Gastroesophageal sphincter (tissue), 4 donors: ENCODE measurements at places on chromosomes 4 and X. TPM values are rescaled to one million over a fixed set of nuclear protein-coding genes. Genes with fewer than 3 reads are reported as not detected.

Gene CYBB
- 4.0 TPM for total RNA-seq

DNA sequence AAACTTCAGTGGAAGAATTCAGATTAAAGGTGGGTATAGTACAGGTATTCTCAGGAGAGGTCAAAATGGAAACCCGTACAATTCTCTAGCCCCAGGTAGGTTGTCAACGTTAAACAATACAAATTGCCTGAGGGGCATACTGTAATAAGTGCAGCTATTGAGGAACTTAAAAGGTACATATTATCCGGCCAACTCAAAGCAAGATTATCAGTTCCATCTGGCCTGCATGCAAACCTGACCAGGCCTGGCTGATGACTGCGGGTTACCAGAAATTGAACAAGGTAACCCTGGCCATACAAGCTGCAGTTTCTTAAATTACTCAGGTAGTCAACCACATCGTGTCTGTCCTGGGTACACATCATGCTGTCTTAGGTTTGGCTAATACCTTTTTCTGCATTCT, 12.3 kb upstream of the ZNF630 start:
- H3K36me3 ChIP-seq, result no peaks in the 10 kb centered on the region
- H3K27ac ChIP-seq, result no peak overlapping the region
- H3K4me3 ChIP-seq, result no peak overlapping the region
- no peaks in the 10 kb centered on the region for H3K4me1 ChIP-seq
- ATAC-seq, result no peak
- no peaks in the 10 kb centered on the region for H3K27me3 ChIP-seq

Gene F9
- not detected for total RNA-seq

GRCh38 chrX:77922787-77923186, 12.3 kb downstream of the ATP7A start:
- H3K36me3 ChIP-seq, result no peaks in the 10 kb centered on the region
- no peaks in the 10 kb centered on the region for H3K27me3 ChIP-seq
- H3K4me3 ChIP-seq, result no peak overlapping the region
- peaks cover 24% of the 10 kb centered on the region for H3K4me1 ChIP-seq
- no peak for ATAC-seq

DNA sequence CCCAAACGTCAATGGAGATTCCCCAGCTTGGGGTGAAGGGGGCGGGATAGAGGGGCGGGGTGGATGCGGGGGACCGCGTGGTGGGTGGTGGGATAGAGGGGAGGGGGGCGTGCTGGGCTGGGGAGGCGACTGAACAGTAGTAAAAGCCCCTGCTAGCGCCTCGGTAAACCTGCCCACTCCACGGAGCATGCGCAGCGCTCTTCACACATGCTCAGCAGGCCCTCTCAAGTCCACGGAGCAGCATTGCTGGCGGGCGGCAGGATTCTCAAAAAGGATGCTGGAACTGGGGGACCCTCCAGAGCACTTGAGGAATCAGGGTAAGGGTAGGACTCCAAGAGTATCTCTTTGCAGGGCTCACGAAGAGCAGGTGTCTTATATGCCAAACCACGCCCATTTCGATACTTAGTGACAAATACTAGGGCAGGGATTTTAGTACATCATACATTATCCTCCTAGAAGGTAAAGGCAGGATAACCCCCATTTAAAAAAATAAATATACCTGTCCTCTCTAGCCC, 378 bp upstream of the RPS6KA6 start:
- H3K4me1 ChIP-seq, result no peaks in the 10 kb centered on the region
- peak; percentile 54 for ATAC-seq
- H3K36me3 ChIP-seq, result no peaks in the 10 kb centered on the region

DNA sequence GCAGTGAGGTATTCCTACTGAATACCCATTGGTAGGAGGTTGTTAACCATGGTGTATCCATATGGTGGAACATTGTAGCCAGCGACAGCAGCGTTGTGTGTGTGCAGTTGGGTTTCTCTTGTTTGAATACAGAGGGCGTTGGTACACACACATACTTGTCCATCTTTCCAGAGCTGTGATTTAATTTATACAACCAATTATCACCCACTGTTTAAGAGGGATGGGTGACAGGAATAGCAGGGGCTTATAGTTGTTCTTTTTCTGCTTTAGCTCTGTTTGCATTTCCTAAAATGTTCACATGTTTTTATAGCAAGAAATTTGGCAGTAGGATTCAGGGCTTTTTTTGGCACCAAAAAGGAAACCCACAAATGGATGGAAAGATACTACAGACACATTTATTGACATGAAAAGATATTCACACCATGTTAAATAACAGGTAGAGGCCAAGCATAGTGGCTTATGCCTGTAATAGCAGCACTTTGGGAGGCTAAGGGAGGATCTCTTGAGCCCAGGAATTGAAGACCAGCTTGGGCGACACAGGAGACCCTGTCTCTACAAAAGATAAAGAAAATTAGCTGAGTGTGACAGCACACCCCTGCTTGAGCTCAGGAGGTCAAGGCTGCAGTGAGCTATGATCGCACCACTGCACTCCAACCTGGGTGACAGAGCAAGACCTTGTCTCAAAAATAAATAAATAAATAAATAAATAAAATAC, 60.6 kb downstream of the TNIP2 start:
- H3K36me3 ChIP-seq, result peaks cover 3% of the 10 kb centered on the region
- no peaks in the 10 kb centered on the region for H3K4me1 ChIP-seq
- no peaks in the 10 kb centered on the region for H3K27me3 ChIP-seq
- H3K4me3 ChIP-seq, result no peak overlapping the region

Gene BMP3
- 8.2 TPM for total RNA-seq

Gene RBM47
- total RNA-seq, result 36.9 TPM

Gene SULT1B1
- total RNA-seq, result 1.3 TPM

GRCh38 chrX:47854474-47854873, 17.8 kb downstream of the ZNF81 start:
- H3K27ac ChIP-seq, result no peak overlapping the region
- no peaks in the 10 kb centered on the region for H3K4me1 ChIP-seq
- peaks cover 6% of the 10 kb centered on the region for H3K36me3 ChIP-seq
- no peak overlapping the region for H3K4me3 ChIP-seq
- no peaks in the 10 kb centered on the region for H3K27me3 ChIP-seq

DNA sequence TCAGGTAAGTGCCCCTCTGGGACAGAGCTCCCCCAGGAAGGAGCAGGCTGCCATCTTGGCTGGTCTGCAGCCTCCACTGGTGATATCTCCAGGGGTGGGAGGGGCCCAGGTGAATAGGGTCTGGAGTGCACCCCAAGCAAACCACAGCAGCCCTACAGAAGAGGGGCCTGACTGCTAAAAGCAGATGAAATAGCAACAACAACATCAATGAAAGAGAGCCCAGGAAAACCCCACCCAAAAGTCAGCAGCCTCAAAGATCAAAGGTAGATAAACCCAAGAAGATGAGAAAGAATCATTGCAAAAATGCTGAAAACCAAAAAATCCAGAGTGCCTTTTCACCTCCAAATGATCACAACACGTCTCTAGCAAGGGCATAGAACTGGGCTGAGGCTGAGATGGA, 92.5 kb upstream of the PAGE3 start:
- H3K27me3 ChIP-seq, result no peaks in the 10 kb centered on the region
- no peaks in the 10 kb centered on the region for H3K4me1 ChIP-seq
- no peak for ATAC-seq
- no peak overlapping the region for H3K4me3 ChIP-seq
- H3K36me3 ChIP-seq, result no peaks in the 10 kb centered on the region

GRCh38 chrX:52166840-52167239, 17.8 kb upstream of the MAGED4 start:
- no peaks in the 10 kb centered on the region for H3K36me3 ChIP-seq
- no peaks in the 10 kb centered on the region for H3K27me3 ChIP-seq
- H3K4me3 ChIP-seq, result no peak overlapping the region
- no peak overlapping the region for H3K27ac ChIP-seq
- no peaks in the 10 kb centered on the region for H3K4me1 ChIP-seq

DNA sequence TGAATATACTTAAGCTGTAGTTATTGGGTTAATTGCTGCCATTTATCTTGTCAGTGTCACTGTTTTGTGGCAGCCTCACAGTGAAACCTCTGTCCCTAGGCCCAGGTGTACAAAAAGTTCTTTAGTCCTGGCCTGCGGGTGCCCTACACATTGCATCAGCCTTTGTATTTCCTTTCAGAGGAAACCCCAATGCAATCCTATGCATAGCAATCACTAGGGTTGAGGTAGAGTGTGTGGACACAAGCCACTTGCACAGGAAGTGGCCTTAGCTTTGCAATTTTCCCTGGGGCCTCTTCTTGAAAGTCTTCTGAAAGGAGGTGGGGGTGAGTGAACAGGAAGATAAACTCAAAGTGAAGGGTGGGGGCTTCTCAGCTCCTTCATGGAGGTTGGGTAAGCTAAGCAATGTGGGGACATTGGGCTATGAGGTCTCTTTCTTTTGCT, 27.8 kb downstream of the VSIG4 start:
- no peak overlapping the region for H3K4me3 ChIP-seq
- H3K4me1 ChIP-seq, result no peaks in the 10 kb centered on the region
- peak; percentile 45 for ATAC-seq

- H3K4me1 ChIP-seq, result no peaks in the 10 kb centered on the region
- H3K4me3 ChIP-seq, result no peak overlapping the region
- ATAC-seq, result no peak
- no peak overlapping the region for H3K27ac ChIP-seq
- no peaks in the 10 kb centered on the region for H3K36me3 ChIP-seq
Measured at GRCh38 chrX:115503099-115503498, 57.9 kb upstream of the PLS3 start.

- H3K27me3 ChIP-seq, result no peaks in the 10 kb centered on the region
- no peaks in the 10 kb centered on the region for H3K4me1 ChIP-seq
- no peak for ATAC-seq
- no peaks in the 10 kb centered on the region for H3K36me3 ChIP-seq
- no peak overlapping the region for H3K27ac ChIP-seq
- peak overlapping the region; percentile 66 for H3K4me3 ChIP-seq
Measured at GRCh38 chr4:102343964-102344519, 1.2 kb downstream of the SLC39A8 start.

- H3K27me3 ChIP-seq, result no peaks in the 10 kb centered on the region
- peak; percentile 93 for ATAC-seq
- peaks cover 52% of the 10 kb centered on the region for H3K4me1 ChIP-seq
- H3K4me3 ChIP-seq, result no peak overlapping the region
Measured at GRCh38 chr4:76984788-76985211, 35.2 kb downstream of the SEPTIN11 start.

DNA sequence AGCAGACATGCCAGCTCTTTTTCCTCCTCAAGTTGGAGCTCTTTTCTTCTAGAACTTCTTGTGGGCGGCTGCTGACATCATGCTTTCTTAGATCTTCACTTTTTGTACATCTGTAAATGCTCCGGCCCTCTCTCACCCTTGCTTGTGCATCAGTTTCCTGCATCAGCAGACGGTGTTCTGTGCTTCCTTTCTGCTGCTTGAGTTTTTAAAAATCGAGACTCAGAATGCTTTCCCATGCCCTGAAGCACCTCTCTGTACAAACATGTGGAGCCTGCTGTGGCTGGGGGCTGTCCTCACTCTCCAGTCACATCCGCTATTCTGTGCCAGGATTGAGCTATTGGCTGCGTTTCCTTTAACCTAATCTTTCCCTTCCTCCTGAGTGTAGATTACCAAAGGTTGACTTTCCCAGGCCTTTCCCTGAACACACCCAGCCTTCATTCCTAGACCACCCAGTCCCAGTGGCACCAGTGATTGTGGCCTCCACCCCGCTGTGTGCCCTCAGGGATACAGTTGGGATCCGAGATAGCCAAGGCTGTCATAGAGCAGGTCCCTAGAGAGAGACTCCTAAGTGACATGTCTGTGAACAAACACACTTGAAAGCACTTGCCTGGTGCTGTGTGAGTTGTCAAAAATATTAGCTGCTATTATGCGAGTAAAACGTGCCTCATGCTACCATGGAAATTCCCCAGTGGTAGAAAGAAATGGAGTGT, 41.9 kb downstream of the TNIP2 start:
- H3K27ac ChIP-seq, result peak overlapping the region; percentile 35
- no peaks in the 10 kb centered on the region for H3K27me3 ChIP-seq
- no peak overlapping the region for H3K4me3 ChIP-seq
- peaks cover 10% of the 10 kb centered on the region for H3K4me1 ChIP-seq
- H3K36me3 ChIP-seq, result no peaks in the 10 kb centered on the region

DNA sequence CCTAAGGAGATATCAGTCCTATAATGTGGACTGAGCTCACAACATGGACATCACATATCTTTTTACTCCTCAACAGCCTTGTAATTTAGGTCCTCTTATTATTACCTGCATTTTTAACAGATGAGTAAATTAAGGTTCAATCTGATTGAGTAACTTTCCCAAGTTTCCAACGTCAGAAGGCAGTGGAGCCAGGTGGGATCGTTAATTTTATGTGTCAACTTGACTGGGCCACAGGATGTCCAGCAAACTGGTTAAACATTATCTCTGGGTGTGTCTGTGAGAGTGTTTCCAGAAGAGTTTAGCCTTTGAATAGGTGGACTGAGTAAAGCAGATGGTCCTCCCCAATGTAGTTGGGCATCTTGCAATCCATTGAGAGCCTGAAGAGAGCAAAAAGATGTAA, 59.0 kb upstream of the SLIT2 start:
- H3K27me3 ChIP-seq, result no peaks in the 10 kb centered on the region
- H3K4me1 ChIP-seq, result no peaks in the 10 kb centered on the region
- H3K36me3 ChIP-seq, result no peaks in the 10 kb centered on the region

Gene CT47C1
- total RNA-seq, result not detected

Gene CLIC2
- total RNA-seq, result 14.8 TPM

Gene CWH43
- total RNA-seq, result not detected

Gene PTCHD1
- 9.9 TPM for total RNA-seq

DNA sequence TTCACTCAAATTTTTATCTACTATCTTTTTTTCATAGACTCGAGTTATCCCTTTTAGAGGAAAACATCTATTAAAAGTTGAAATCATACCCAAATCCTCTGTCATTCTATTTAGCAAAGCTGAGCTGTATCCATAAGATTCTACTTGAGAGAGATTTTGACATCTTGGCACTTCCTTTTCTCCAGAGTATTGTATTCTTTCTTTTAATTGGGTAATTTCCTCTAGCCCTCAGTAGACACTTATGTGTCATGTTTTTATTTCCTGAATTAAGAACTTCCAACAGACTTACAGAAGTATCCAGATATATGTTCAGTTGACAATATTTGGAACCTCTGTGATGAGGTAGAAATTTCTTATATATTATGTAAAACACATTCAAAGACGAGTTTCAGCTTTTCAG, 201.6 kb upstream of the NR3C2 start:
- no peaks in the 10 kb centered on the region for H3K27me3 ChIP-seq
- no peaks in the 10 kb centered on the region for H3K36me3 ChIP-seq
- no peak overlapping the region for H3K4me3 ChIP-seq
- no peak overlapping the region for H3K27ac ChIP-seq
- ATAC-seq, result no peak
- H3K4me1 ChIP-seq, result no peaks in the 10 kb centered on the region

GRCh38 chr4:104408878-104409277, 85.8 kb downstream of the CXXC4 start:
- no peak overlapping the region for H3K4me3 ChIP-seq
- no peak for ATAC-seq
- H3K27ac ChIP-seq, result no peak overlapping the region
- H3K4me1 ChIP-seq, result no peaks in the 10 kb centered on the region
- H3K36me3 ChIP-seq, result no peaks in the 10 kb centered on the region

DNA sequence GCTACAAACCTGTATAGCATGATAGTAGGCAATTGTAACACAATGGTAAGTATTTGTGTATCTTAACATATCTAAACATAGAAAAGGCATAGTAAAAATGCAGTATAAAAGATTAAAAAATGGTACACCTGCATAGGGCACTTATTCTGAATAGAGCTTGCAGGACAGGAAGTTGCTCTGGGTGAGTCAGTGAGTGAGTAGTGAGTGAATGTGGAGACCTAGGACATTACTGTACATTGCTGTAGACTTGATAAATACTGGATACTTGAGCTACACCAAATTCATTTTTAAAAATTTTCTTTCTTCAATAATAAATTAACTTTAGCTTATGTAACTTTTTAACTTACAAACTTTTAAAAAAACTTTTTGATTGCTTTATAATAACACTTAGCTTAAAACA, 68.2 kb upstream of the MAML3 start:
- H3K4me3 ChIP-seq, result no peak overlapping the region
- ATAC-seq, result no peak
- no peaks in the 10 kb centered on the region for H3K27me3 ChIP-seq

Gene TMEM47
- total RNA-seq, result 308 TPM

Gene ZNF711
- 1.1 TPM for total RNA-seq
